ENCODE measurements at places on chromosomes 6 and 20.
A peak's percentile ranks its signal among the peaks of the same experiment; 100 is the strongest.

- DNase-seq, result no peak
Measured at GRCh38 chr20:44070139-44070900, 116.7 kb downstream of the JPH2 start.

- DNase-seq, result no peak
Measured at GRCh38 chr6:53172468-53172803, 23.8 kb upstream of the GCM1 start.

DNA sequence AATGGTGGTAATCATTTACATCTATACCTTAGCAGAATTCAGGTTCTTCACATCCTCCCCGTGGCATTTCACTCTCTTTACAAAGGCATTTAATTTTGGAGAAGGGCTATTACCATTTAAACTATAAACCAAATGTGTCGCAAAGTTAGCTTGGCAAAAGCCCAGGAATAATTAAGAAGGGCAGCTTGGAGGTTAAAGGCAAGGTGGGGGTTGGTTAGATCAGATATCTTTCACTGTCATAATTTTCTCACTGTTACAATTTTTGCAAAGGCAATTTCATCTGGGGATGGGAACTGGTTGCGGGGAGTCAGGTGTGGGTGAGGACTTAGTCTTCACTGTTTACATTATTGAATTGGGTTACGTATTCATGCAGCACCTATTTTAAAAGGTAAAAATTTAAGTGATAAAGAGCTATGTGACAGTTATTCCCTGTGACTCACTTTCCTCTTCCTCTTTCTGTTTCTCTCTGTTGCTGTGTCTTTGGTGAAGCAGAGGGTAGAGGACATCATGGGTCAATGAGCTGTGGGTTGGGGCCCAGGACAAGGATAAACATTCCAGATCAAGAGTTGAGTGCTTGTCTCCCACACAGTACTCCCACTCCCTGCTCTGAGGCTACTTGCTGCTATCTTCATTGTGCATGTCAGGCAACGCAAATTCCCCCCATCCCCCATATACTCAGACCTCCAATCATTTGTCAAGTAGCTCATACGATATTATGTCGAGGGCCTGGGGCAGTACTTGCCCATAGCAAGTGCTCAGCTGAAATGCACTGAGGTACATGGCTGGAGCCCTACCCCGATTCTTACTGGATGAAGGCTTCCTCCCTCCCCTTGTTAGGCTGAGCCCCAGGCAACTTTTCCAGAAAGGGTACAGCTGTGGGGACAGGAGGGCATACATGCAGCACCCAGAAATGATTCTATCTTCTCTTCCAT lies 223.1 kb upstream of the MYLIP start:
- no peak for DNase-seq

GRCh38 chr6:37488476-37488875 lies 11.2 kb downstream of the CCDC167 start:
- no peak for DNase-seq

DNA sequence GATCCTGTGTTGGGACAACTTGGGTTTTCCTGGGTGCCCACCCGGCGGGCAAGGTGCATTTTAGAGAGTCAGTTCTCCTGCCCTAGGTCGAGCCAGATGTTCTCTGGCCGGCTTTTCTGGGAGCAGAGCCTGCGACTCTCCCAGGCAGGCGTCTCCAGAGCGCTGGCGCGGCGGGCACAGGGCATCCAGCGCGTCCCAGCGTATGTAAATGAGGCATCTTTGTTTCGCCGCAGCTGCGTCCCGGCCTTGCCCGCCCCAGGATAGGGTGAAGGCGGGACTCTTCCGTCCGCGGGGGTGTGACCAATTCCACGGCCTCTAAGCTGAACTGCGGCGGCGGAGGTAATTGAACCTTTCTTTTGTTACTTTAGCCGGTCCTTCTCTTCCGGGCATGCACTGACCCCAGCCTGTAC lies 9.1 kb downstream of the GRIK2 start:
- no peak for DNase-seq

DNA sequence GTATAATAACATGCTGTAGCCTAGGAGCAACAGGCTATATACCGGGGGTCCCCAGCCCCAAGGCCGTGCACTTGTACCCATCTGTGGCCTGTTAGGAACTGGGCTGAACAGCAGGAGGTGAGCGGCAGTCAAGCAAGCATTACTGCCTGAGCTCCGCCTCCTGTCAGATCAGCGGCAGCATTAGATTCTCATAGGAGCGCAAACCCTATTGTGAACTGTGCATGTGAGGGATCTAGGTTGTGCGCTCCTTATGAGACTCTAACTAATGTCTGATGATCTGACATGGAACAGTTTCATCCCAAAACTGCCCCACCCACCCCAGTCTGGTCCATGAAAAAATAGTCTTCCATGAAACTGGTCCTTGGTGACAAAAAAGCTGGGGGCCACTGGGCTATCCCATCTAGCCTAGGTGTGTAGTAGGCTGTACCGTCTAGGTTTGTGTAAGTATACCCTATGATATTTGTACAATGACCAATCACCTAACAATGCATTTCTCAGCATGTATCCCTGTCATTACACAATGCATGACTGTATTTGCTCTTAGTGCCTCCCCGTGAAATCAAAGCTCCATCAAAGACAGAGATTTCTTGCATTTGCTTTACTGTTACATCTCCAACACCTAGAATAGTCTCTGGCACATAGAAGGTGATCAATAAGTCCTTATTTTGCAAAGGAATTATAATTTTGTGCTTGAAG lies 30.8 kb downstream of the NHSL1 start:
- DNase-seq, result no peak

DNA sequence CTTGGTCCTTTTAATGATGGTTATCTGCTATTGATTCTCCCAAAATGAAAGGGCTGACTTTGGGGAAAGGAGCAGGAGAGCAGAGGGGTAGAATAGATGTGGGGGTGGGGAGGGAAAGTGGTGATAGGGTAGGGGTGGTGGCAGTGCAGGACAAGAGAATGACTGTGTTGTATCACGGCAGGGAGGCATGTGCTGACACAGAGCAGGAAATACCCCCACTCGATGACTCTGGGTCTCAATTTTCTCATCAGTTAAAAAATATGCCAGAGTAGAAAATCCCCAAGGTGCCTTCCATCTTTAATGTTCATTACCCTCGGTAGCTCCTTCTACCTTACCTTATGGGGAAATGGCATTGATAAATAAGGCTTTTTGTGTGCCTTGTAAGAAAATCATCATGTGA lies 79.0 kb upstream of the ATXN1 start:
- no peak for DNase-seq

DNA sequence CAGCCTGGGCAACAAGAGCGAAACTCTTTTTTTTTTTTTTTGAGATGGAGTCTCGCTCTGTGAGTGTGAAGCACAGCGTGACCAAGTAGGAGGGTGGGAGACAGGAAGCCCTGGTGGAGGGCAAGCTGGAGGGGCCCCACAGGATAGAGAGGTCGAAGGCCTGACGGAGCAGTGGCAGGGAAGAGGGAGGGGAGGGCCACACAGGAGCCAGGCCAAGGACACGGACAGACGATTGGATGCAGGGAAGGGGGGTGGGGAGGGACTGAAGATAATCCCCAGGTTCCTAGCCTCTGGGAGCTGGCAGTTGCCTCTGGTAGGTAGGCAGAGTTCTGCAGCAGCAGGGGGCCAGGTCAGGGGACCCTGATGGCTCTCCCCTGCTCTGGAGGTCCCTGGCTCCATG lies 10.8 kb upstream of the GUCA1A start:
- DNase-seq, result no peak

- no peak for DNase-seq
Measured at GRCh38 chr20:54268941-54269340, 61.1 kb downstream of the PFDN4 start.

GRCh38 chr6:112701201-112701600 lies 354.1 kb downstream of the RFPL4B start:
- peak; percentile 33 for DNase-seq

DNA sequence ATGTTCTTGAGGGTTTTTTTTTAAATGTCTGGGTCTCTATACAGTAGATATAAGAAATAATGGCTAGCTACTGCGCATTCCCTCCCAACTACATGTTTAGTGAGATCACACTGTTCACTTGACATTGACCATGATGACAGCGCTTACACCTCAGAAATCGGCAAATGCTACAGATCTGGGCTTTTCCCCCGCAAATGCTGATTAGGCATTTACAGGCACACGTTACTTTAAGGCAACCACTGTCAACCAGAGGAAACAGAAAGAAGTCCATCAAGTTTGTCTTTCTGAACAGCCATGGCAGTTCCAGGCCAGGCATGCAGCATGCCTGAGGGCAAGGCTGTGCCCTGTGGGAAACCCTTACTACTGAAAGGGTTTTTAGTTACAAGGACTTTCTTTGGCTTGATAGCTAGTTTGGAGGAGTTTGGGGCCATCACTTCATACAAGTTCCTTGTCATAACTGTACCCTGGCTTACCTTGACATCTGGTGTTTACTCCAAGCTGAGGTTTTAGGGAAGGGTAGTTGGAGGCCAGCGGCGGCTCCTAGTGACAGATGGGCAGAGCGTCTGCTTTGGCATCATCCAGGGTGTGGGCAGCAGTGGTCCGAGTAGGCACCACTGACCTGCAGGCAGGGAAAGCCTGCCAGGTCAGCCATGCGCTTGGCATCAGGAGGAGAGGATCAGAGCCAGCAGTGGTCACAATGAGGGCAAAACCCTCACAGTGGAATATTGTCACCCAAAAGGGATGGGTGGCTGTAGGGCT lies 43.0 kb downstream of the CFAP61 start:
- DNase-seq, result no peak

GRCh38 chr6:129015721-129016120 lies 132.8 kb downstream of the LAMA2 start:
- no peak for DNase-seq

DNA sequence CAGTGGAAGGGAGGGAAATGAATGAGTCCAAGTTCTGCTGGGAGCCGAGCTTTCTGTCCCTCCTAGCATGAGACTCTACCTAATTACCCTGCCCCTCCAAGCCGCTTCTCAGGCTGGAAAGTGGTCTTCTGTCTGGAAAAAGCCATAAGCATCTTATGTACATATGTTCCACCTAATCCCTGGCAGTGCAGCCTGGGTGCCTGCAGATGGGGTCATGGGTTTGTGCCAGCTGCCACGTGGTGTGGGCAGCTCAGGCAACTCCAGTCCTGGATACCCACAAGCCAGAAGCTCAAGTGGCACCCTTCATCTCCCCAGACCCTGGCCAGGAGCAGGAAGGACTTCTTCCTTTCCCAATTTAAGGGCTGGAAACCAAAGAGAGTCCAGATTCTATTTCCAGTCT lies 253.1 kb downstream of the LY86 start:
- DNase-seq, result peak; percentile 59

- no peak for DNase-seq
Measured at GRCh38 chr6:68197356-68197755, 437.7 kb upstream of the ADGRB3 start.

- no peak for DNase-seq
Measured at GRCh38 chr6:36631326-36632011, 37.3 kb downstream of the SRSF3 start.

- DNase-seq, result no peak
Measured at GRCh38 chr6:90663106-90663505, 76.2 kb upstream of the MAP3K7 start.

- no peak for DNase-seq
Measured at GRCh38 chr6:124356811-124357210, 553.1 kb downstream of the NKAIN2 start.

DNA sequence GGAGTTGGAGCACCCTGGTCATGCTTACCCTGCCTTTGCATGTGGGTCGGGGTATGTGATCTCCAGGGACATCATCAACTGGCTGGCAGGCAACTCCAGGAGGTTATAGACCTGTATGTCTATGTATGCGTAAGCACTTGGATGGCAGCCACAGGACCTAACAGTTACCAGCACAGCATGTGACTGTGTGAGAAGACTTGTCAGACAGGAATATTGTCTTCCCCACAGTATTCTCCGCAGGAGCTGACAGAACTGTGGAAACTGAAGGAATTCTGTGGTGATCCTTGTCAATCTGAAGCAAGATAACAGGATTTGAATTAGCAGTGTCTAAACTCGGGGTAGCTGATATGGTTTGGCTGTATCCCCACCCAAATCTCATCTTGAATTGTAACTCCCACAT lies 59.2 kb downstream of the TMEM244 start:
- DNase-seq, result no peak

DNA sequence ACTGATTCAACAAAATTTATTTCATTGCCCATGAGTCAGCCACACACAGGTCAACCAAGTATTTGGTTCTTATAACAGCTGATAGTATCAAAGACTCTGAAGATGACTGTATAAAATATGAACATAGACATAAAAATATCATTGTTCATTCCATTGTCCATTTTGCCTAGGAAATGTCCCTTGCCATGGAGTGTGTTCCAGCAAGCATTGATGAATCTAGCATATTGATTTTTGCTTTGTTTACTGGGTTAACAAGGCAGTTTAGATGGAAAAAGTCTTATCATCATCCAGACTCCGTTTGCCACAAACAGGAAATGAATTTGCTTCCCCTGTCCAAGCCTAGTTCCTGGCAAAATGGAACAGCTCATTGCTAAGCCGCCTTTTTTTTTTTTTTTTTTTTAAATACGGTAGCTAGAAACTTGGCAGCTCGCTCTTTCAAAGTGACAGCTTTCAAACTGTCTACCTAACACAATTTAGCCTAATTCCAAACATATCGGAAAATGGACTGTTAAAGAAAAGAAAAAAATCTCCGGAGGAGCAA lies 7.5 kb downstream of the F13A1 start:
- no peak for DNase-seq

DNA sequence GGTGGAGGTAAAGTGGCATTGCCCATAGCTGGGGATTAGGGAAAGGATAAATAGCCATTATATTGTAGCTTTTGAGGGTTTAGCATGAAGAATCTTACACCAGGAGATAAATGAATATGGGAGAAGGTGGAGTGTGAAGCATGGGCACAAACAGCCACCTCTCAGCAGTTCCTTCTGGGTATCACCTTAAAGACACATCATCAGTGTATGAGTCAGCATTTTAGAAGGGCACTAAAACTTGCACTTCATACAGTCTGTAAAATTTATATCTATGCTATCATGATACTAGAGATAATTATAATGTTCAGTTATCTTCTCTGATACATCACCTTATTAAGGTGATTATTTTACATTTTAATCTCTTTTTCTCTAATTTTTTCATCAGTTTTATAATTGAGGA lies 25.3 kb downstream of the SLC35A1 start:
- no peak for DNase-seq

- DNase-seq, result peak; percentile 82
Measured at GRCh38 chr6:148501178-148501590, 158.5 kb downstream of the SASH1 start.

- no peak for DNase-seq
Measured at GRCh38 chr6:141307309-141307998, 825.3 kb upstream of the GJE1 start.

DNA sequence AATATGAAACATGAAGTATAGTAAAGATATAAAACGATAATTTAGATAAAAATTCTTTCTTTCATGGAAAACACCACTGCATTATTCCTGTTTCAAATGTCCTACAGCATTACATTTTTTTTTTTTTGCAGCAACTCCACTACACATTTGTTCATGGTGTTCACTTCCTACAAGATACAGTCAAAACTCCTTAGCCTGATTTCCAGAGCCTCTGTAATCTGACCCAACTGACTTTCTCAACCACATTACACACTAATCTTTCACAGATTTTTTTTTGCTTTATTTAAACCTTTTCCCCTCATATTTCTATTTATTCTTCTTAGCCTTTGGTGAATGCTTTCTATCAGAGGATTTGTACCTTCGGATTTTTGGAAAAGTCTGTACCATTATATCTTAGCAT lies 176.5 kb upstream of the PDE7B start:
- DNase-seq, result no peak

All from MG63 (cell line).